ENCODE measurements at places on chromosomes 3 and 15.
A peak's percentile ranks its signal among the peaks of the same experiment; 100 is the strongest.

GRCh38 chr15:35691891-35692867 lies 146.2 kb upstream of the DPH6 start:
- no peak for DNase-seq

- DNase-seq = no peak
These were observed 42.0 kb downstream of the MYO1E start for GRCh38 chr15:59330649-59331048.

DNA sequence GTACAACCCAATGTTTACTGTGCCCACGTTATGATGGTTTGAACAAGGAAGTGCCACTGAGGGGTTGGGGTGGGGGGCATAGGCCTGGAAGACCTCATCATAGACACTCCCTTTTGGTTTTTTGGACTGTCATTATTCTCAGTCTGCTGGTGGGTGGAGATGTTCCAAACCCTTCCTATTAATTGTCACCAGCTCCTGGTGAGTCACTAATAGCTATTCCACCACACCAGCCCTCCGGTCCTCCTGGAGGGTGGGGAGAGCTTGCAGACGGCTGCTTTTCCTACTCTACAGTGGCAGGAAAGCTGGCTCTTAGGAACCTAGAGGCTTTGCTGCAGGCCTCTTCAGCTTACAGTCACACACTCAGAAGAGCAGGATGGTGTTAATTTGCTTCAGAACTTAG lies 9.0 kb upstream of the COPG1 start:
- DNase-seq = no peak

DNA sequence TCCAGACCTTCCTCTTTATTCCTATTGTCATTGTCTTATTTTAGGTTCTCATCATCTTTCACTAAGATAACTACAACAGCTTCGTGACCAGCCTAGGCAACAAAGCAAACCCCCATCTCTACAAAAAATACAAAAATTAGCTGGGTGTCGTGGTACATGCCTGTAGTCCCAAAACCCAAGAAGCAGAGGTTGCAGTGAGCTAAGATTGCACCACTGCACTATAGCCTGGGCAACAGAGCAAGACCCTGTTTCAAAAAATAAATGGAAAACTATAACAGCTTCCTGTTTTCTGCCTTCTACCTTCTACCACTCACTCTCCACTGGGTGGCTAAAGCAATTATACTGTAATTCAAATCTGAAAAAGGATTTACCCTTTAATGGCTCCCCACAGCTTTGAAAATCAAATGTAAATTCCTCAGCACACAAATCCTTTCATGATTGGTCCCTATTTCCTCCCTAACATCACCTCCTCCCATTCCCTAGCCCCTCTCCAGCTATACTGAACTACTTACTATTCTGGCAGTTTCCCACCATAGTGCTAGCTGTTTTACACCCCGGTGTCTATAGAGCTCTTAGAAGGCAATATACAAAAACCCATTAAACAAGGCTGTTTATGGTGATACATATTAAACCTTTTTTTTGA lies 33.4 kb downstream of the LRRFIP2 start:
- no peak for DNase-seq

GRCh38 chr3:2589336-2589969 lies 490.8 kb downstream of the CNTN4 start:
- DNase-seq = no peak

DNA sequence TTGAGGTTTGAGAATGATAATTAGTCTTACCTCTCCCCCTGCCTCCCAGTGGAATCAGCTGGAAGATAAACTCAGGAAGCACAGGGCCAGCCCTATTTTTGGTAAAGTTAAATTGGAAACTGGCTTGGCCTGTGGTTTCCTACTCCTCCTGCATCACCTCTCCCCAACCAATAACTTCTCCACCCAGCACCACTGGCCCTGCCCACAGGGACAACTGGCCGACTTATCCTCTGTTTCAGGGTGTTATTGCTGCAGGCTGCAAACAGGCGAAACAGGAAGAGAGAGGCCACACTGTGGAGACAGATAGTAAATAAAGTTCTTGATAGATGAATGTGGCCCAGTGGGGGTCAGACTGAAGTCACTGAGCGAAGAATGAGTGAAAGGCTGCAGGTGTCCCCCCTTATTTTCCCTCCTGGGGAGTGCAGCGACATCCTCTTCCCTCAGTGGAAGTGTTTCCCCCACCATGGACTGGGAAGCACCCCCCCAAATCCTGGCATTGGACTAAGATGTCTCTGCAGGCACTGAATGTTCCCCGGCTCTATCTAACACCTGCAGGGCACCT lies 47.1 kb downstream of the PDIA5 start:
- no peak for DNase-seq

DNA sequence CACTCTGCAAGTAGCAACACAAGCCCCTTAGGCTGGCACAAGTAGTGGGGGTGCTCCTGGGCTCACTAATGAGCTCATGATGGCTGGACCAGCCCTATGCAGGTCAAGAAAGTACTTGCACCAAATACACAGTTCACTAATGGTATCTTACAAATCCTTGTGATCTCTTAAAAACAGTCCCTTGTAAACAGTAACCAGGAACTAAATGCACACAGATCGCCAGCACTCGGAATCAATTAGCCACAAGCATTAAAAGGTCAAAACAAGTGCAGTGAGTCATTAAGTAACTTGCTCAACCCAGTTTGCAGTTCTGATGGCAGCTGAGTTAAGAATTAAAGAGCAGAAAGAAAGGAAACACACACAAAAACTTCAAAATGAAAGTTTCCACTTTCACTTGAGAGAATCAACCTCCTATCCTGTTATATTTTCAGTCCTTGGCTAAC lies 43.2 kb downstream of the ARHGEF3 start:
- peak; percentile 83 for DNase-seq

GRCh38 chr15:84023636-84024035 lies 211.9 kb upstream of the GOLGA6L4 start:
- no peak for DNase-seq

GRCh38 chr3:88263417-88264100 lies 113.8 kb downstream of the C3orf38 start:
- DNase-seq = no peak

DNA sequence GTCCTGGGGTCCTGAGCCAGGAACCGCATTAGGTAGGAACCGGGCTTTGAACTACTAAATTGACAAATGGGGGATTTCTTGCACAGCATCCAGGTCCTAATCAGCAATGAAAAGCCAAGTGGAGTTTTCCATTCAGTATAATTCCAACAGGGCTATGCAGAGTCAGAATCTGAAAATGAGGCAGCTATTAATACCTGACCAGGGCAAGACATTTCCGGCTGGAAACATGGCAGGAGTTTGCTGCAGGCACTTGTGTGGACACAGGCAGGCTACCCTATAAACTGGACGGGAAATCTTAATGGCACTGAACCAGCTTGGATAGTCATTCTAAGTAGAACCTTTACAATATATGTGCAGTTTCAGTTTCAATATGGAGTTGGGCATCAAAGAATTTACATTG lies 553.1 kb downstream of the FGF12 start:
- DNase-seq = no peak

GRCh38 chr3:75610773-75611172 lies 53.4 kb upstream of the FRG2C start:
- DNase-seq = no peak

DNA sequence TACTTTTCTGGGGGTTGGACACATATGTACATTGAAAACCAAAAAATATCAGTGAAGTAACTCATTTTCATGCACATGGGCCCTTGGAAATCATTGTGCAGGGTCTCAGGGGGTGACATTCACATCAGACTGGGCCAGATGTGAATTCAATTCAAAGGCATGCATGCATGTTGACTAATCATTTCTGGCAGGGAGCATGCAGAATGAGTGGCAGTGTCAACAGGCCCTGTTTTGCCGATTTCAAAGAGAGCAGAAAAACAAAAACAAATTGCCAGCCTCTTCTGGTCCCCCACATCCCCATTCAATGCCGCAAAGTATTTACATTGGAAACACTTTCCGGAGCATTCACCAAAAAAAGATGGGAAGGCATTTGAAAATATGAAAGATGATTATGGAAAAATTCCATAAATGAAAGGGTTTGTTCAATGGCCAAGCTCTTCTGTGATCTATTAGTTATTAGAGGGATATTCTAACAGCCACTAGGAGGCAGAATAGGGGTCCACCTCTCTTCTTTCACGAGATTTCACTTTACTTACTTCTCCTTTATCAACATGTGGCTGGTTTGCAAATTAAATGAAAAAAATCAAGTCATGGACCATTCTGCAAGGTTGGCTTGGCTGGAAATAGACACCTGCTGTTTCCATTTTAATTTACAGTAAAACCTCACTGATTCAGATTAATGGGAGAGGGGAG lies 119.9 kb upstream of the FEZF2 start:
- no peak for DNase-seq

DNA sequence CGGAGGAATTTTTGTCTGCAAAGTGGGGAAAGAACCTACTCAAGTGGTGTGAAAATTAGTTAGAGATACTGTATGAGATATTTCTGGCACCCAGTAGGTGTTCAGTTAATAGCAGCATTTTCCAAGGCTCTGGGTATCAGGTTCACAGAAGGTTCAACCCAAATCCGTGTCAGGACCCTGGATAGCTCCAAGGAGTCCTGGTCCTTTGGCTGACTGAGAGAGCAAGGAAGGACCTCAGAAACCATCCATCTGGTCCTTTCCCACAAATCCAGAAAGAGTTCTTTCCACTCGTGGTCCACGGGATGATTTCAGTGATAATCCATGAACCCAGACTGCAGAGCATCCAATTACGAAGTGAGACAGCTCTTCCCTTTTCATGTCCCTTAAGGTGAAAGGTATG lies 51.4 kb downstream of the SLC6A11 start:
- DNase-seq = no peak

DNA sequence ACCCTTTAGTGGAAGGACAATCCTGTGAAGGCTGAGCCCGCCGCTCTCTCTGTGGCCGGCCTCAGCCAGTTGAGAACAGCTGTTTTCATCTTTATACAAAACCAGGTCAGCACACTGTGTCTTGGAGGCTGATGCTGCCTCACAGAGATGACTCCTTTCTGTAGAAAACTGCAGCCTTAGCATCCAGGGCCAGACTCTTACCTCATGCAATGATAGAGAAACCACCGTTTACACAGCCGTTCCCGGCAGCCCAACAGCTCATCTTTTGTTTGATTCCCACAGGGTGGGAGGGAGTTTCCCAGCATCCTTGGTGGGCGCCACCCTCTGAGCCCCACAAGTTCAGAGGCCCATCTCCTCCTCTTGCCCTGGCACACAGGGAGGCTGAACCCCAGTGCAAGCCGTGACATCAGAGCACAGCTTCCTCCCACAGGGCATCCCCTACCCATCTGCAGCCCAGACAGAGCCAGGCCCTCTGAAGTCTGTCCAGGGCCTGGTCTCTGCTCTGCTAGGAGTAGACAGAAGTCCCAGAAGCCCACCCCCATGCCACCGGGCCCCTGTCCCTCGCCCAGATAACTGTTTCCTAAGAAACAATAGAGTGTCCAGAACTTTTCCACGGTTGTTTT lies 105.0 kb downstream of the LRRK1 start:
- no peak for DNase-seq

DNA sequence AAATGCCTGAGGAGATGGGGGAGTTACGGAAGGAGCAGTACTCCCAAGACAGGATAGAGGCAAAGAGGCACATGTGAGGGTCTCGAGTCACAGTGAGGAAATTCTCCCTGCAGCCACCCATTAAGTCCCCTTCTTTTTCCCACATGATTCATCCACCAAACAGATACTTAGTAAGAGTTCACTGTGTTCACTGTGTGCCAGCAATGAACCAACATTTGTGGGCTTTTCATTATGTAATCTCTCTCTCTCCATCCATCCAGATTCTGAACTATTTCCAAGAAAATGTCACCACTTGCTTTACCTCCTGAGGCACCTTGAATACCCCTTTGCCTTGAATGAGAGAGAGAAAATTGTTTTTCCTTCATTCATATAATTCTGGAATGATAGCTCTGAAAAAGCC lies 24.6 kb upstream of the LRRFIP2 start:
- no peak for DNase-seq

DNA sequence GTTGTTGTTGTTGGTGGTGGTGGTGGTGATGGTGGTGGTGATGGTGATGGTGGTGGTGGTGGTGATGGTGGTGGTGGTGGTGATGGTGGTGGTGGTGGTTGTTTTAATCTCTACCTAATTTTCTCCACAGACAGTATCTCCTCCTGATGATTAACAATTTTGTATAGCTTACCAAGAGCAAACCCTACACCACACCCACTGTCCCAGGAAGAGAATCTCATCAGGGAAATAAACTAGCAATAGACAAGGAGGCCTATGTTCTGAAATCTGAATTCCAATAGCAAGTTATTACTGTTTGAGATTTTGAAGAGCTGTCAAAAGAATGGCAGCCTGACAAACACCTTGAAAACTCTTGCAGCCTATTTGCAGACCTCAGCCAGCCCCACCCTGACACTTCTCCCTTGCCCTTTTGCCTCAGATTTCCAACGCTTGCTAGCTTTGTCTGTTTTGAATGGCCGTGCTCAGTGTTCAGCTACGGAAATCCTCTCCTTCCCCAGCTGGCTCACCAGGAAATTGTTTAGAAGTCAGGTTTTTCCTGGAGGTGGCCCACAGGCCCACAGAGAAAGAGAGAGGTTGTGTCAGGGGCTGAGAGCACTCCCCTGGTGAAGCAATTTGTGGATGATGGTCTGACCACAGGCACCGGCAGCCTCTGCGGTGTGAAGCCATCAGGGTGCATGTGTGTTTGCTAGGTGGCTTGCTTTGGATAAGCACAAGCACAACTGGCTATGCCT lies 101.6 kb downstream of the MAGI1 start:
- no peak for DNase-seq

GRCh38 chr3:69105320-69105719 lies 17.1 kb downstream of the LMOD3 start:
- DNase-seq = no peak

Measured in CD4-positive, CD25-positive, alpha-beta regulatory T cell (primary cell).